CD4-positive, alpha-beta T cell treated with Interleukin-17A for 1 hour (primary cell): ENCODE measurements at places on chromosomes 3 and 15.

- no peak for DNase-seq
These were observed 151.2 kb downstream of the SERPINI1 start for GRCh38 chr3:167886690-167887089.

DNA sequence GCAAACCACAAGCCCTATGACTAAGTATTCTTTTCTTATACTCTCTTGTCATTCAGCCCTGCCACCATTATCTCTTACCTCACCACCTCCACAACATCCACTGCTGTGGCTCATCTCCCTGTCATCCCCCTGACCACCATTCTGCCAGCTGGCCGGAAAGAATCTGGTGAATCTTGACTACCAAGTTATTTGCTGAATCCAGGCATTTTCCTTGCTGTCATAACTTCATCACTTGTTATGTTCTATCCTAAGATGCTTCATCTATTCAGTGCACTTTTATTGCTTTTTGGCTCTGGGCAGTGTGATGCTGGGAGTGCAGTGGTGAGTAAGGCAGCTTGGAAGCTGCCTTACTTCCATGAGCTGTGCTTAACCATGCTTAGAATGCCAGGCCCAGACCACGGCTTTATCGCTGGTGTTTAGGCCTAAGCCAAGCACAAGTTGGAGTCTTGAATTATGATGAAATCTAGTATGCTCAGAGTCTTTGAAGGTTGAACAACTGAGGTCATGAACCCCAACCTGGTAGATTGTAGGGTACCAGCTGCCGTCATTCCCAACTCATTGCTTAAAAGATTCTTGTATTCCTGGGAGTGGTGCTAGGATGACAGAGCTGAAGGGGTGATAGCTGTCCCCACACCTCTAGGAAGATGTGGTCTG, 27.0 kb upstream of the APH1B start:
- no peak for DNase-seq

GRCh38 chr15:51793521-51794305, 35.7 kb upstream of the TMOD3 start:
- DNase-seq = no peak

GRCh38 chr3:16060945-16061344, 113.5 kb upstream of the GALNT15 start:
- no peak for DNase-seq

DNA sequence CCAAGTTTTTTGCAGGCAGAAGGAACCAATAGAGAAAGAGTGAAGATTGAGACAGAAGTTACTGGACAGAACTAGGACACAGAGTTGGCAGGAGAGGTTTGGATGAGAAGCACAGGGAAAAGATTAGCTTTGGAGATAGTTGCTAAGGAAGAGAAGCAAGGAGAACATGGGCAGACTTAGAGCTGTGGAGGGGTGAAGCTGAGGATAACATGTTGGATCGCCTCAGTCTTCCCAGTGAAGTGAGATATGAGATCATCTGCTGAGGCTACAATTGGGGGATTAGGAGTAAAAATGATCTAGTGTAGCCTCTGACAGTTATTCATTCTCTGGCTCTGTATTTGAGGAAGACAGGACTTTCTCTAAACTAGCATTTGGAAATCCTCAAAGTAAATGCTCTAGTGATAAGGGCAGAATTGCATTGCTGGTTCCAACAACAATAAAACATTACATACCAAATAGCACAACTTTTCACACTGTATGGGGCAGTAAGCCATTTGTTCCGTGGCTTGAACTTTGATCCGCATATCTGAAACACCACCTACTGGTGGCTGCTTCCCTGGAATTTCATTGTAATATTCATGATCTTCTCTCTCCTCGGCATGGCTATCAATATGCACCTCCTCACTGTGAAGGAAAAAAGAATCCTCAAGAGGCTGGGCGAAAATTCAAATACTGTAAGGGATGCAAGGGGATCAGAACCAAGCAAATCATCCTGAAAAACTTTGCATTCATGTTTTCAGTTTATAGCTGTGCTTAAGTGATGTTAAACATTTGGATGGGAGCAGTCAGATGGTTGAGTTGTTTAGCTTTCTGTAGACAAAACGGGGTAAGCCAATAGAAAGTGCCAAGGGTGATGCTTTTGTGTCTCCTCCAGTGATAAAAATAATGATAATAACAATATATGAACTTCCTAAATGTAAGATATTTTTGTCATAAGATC, 22.2 kb upstream of the EID1 start:
- no peak for DNase-seq

GRCh38 chr15:51718219-51718618, 19.2 kb downstream of the LYSMD2 start:
- no peak for DNase-seq

DNA sequence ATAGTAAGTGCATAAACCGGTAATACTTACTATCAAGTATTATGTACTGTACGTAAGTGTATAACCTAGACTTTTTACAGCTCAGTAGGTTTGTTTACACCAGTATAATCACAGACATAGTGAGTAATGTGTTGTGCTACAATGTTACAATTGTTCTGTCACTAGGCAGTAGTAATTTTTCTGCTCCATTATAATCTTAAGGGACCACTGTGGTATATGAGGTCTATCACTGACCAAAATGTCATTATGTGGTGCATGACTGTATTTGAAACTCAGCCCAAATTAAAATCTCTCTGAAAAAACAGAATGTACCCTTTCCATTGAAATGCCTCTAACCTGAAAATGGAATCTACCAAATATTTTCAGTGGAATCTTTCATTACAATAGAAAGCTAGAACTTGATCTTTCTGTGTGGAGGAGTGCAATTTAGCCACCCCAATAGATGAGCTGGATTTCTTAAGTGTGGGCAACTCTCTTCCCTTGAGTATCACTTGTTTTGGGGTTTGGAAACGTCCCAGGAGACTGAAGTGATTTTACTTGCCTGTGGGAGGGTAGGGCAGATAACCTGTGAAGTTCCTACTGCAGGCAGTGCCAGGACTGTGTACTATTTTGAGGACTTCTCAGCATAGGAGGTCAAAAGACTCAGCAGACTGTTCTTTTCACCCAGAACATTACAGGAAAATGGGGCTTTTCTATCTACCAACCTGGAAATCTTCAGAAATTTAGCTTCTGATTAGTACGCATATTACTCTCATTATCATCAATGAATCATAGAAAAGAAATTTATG, 50.9 kb downstream of the FAM98B start:
- no peak for DNase-seq

DNA sequence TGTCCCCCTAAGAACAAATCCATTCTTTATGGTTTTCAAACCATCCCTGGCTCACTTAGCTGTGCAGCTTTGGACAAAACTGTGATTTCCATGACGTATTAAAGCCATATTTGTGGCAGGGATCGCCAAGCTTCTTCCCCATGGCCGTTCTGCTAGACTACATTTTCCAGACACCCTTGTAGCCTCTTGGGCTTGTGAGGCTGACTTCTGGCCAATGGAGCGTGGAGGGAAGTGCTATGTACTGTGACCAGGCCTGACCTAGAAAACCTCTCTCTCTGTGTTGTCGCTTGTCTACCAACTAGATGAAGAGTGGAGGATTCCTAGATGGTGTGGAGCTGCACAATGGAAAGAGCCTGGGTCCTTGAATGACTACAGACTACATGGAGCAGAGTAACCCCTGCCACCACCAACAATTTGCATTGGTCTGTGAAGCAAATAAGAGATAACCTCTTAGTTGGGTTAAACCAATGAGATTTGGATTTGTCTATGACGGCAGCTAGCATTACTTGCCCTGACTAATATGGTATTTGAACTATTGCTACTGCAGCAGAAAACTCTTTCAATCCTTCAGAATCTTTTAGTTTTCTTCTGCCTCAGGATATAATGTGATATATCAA, 22.1 kb upstream of the MGLL start:
- no peak for DNase-seq

DNA sequence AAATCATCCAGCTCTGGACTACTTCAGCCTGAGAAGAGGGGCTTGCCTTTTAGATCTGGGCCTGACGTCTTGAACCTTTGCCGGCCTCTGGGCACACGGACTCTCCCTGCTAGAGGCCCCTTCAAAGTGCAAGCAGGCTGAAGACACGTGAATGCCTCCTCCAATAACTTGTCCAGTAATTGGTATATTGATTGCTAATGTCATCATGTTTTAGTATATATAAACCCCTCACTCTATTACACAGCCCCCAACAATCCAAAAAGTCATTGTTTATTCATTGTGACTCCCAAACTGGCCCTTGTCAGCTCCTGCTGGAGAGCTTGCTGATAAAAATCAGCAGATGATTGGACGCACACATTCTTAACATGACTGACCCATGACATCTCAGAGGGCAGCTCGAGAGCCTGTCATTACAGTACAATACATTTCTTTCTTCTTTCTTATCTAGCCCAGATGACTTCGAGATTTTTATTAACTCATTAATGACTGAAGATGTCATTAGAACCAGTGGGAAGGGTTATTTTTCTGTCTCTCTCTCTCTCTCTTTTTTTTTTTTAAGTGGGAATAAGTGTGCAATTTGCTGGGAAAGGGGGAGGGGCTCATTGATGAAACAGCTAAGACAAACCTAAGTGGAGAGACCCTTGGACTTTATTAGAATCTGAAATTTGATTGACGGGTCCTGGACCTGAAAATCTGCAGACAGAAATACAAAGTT, 65.5 kb upstream of the NR2F2 start:
- no peak for DNase-seq
